ENCODE measurements at places on chromosomes 4 and X.

- no peak for DNase-seq
Observed at GRCh38 chrX:47500554-47500953, 17.5 kb upstream of the ZNF41 start.

DNA sequence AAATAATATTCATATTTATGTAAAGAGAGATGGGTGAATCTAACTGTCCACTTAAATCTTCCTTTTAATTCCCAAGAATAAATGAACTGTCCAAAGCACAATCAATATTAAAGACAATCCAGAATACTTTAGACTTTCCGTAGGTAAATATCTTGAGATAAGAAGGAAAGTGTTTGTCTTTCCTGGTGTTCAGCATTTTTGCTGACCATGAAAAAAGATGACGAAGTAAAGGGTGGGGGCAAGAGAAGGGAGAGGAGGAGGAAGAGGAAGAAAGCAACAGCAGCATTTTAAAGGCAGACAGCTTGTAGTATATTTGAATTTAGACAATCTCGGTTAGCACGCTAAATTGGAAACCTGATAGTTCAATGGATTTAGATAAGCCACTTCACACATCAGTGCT, 498.2 kb downstream of the KCNIP4 start:
- DNase-seq: no peak

DNA sequence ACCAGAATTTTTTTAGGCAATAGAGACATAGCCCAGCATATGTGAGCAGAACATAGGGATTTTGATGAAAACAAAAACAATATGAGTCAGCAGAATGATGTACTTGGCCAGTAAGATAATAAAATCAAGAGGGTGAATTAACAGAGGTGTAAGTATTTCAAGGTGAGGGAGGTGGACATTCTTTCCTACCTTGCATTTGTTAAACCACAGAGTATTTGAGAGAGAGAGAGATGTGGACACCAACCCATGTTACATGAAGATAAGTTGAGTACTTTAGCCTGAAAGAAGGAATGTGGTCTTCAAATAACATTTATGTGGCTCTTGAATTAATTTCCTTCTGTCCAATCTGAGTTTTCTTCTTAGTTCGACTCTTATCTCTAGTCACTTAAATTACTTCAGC, 68.6 kb downstream of the DIAPH2 start:
- DNase-seq: no peak

- no peak for DNase-seq
Observed at GRCh38 chr4:129117705-129118104, 21.8 kb downstream of the C4orf33 start.

DNA sequence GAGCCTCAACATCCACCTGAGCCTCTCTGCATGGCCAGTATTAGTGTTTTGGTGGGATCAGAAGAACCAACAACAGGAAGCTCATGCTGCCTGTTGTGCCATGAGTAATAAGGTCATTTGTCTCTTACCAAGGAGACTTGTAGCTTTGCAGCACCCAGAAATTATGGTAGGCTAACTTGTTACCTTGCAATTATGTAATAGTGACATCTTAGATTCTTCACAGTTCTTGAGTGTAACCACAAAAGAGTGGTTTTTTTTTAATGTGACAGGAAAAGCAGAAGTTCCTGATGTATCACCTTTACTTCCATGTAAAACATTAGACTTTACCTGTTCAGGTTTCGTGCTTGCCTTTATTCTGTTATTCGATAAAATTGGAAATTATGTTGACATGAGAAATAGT, 263.9 kb upstream of the CXXC4 start:
- no peak for DNase-seq

DNA sequence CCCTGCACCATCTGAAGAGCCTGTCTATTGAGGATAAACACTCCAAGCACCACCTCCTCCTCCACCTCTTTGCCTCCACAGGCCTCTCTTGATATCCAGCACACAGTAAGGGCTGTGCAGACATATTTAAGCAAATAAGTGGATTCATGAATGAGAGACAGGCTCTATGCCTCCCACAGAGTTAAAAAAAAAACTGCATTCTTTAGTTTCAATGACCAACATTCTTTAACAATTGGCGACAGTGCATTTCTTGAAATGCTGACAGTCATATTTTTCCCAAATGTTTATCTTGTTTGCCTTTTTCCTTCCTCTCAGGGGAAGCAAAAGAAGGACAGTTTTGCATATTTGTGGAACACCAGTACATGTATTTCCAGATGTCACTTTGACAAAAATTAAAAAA, 38.6 kb downstream of the MXRA5 start:
- DNase-seq: no peak

- DNase-seq: no peak
Observed at GRCh38 chr4:100357542-100357941, 160.3 kb downstream of the EMCN start.

- no peak for DNase-seq
Observed at GRCh38 chr4:105588252-105588651, 35.8 kb downstream of the ARHGEF38 start.

DNA sequence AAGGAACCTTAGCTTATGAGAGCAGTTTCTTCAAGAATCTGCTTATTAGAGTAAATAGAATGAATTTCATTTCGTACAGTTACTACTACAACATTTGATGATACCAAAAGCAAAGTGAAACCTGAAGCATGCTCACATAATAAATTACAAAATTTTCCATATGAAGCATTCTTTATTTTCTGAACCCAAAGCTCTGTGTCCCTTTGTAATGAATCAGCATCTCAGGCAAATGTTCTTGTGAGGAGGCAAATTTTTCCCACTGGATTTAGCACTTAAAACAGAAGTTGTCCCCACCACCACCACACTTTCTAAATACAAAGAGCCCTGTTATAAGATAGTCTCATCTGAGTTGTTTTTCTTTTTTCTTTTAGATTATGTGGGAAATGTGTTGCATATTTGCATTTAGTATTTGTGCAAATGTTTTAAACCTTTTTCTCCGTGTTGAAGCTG, 70.7 kb upstream of the NFKB1 start:
- DNase-seq: no peak

DNA sequence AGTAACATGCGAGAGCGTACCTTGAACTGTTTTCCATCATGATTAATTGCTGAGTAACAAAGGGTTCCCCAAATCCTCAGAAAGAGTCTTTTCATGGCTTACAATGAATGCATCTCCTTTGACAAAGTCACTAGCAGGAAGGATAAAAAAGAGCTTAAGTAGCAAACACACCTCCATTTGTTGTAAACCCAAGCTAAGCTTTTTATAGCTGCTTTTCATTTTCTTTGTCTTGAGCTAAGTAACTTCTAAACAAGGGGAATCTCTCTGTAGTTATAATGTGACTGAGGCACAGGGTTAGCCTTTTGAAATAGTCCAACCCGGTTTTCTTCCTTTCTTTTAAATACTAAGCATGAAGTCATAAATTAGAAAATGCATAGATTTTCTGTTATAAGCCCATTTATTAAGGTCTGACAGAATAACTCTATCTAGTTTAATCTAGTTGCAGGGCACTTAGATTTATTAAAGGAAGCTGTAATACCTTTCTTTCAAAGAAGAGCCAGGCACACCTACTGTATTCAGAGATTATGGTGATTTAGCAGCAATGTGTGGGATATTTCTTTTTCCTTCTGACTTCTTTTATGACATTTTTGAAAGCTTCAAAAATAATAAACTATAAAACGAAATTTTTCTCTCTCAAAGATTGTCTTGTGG, 226.9 kb upstream of the SMIM31 start:
- DNase-seq: no peak

GRCh38 chr4:4624276-4624897, 82.5 kb upstream of the STX18 start:
- DNase-seq: no peak

- no peak for DNase-seq
Observed at GRCh38 chrX:21581479-21581878, 76.7 kb downstream of the KLHL34 start.

- no peak for DNase-seq
Observed at GRCh38 chrX:964831-965416, 247.5 kb downstream of the CRLF2 start.

DNA sequence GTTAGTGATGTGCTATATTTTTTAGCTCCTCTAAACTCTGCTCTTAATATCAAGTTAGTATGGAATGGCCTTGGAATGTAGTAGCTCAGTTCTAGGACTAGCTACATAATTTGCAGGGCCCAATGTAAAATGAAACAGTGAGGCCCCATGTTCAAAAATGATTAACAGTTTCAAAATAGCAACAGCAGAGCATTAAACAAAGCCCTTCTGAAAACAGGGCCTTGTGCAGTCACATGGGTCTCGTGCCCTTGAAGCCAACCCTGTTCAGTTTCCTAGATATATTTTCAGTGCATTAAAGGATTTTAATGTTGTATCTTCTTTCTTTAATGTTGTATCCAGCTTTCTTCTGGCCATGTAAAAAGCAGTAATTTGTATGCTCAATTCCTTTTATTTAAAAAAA, 82.1 kb downstream of the TASL start:
- DNase-seq: no peak

DNA sequence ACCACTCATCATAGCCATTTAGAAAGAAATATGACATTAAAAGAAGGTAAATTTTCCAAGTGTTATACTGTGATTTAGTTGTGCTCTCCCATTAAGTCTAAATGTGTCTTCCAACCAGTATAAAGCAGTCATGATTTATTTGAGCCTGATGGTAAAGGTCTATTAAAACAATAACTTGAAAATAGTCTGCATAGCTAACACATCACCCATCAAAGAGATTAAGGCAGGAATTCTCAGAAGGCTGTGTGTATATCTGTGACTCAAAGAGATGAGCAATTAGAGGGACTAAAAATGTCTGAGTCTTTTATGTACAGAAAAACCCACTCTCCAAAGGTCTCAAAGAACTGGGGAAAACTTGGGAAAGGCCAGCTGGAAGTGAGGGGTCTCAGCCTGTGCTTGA, 70.3 kb upstream of the IQCM start:
- no peak for DNase-seq

- DNase-seq: no peak
Observed at GRCh38 chr4:184255361-184255760, 37.7 kb upstream of the ENPP6 start.

DNA sequence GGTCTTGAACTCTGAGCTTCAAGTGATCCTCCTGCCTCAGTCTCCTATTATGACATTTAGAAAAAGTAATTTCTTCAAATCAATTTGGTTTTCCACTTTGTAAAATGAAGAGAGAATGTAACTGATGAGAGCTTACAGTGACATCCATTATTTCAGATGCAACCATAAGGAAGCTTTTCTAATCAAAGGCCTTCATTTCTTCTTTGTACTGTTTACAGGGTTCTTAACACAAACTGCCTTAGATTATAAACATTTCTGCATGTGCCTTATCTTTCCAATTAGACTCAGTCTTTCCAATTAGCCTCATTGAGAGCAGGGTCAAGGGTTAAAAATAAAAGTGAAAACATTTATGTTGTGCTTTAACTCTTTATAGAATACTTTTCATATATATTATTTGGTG, 71.8 kb downstream of the WWC2 start:
- DNase-seq: no peak

GRCh38 chr4:159131564-159131963, 28.7 kb downstream of the RAPGEF2 start:
- DNase-seq: no peak

DNA sequence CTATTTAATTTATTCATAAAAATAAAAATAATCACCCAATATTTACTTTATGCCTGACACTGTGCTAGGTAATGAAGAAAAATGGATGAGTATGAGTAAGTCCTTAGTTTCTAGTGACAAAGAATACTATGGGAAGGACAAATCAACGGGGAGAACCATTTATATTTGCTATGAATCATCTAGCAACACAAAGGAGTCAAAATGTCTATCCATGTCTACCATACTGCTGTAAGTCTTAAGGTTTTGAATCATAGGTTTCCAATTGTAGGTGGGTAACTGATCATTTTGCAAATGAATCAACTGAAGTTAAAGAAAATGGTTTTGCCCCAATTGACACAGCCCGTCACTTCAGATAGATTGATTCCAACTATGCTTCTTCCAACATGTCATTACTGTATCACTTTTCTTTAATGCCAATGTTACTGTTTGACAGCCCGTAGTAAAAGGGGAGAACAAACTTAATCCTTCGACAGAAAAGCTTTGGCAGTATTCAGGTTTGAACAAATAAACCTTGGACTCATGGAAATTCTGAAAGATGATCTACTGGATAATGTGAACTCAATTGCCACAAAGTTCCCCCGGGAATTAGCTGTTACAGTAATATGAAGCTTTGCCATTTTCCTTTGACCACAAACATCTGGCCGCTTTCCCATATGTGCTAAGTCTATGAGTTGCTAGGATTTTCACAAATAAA, 3.2 kb downstream of the TDO2 start:
- no peak for DNase-seq

DNA sequence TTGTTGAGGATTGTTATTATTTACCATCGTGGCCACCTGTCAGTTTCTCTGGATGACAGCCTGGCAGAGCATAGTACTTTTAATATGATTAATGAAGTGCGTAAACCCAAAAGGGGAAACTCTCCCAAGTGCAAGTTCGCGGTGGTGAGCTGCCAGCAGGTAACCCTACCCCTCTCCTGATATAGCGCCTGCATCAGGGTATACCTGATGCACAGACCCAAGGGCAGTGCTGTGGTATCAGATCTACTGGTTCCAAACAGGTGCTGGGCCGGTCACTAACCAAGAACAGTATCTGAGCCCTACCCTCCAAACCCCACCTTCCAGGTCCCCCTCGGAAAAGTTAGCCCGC, 1.6 kb downstream of the RNF150 start:
- no peak for DNase-seq

- DNase-seq: no peak
Observed at GRCh38 chr4:184408684-184409081, 65.7 kb downstream of the IRF2 start.

DNA sequence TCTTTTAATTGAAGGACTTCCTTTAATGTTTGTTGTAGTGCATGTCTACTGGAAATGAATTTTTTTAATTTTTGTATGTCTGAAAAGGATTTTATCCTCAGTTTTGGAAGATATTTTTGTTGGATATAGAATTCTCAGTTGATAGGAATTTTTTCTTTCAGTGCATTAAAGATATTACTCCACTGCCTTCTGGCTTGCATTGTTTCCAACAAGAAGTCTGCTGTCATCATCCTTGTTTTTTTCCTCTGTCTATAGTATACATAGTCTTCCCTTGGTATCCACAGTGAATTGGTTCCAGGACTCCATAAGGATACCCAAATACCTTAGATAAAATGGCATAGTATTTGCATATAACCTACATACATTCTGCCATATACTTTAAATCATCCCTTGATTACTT, 33.5 kb downstream of the SCD5 start:
- DNase-seq: no peak

GRCh38 chr4:91243132-91243531, 1060.6 kb upstream of the GRID2 start:
- DNase-seq: no peak

DNA sequence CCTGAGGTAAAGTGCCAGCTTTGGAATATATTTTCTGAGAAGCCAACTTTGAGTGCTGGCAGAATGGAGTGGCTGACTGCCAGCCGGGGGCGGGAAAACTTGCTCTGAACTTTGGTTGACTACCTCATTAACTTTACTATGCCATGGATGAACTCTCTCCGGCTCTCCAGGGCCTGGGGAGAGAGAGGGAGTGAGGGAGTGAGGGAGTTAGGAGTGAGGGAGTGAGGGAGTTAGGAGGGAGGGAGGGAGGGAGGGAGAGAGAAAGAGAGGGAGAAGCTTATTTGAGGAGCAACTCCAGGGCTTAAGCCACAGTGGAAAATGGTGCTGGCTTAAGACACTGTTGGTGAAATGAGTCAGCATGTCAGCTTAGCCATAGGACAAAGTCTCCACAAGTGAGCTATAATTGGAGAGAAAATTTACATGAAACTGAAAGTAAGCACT, 280.9 kb upstream of the RPS6KA3 start:
- DNase-seq: no peak

All from activated CD4-positive, alpha-beta T cell treated with anti-CD3 and anti-CD28 coated beads, Interleukin-2, amount 50 U/mL, for 1 hour (primary cell).